ENCODE measurements at places on chromosomes 6 and 20.
A peak's percentile ranks its signal among the peaks of the same experiment; 100 is the strongest.

GRCh38 chr20:9269280-9269971, 200.5 kb downstream of the PLCB4 start:
- no peak for DNase-seq

DNA sequence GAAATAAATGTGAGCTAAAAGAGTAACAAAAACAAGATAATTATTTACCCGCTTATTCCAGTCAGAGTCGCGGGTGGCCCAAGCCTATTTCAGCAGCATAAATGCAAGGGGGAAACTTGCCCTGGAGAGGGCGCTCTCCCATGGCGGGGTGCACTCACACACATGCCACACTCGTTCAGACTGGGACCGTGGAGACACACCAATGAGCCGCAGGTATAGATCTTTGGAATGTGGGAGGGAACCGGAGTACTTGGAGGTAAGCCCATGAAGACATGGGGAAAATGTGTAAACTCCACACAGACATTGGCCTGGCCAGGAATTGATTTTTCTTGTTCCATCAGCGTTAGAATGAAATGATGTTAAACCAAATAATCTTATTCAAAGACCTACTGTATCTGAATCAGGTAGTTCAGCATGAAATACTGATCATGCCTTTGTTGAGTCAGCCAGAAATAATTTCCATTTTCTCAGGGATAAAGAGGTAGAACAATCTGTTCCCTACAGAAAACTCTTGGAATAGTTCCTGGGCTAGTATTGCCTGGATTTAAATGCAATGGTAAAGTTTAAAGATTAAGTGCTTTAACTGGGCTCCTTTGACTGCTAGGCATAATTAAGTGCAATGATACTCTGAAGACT, 191.5 kb downstream of the MCHR2 start:
- DNase-seq, result no peak

DNA sequence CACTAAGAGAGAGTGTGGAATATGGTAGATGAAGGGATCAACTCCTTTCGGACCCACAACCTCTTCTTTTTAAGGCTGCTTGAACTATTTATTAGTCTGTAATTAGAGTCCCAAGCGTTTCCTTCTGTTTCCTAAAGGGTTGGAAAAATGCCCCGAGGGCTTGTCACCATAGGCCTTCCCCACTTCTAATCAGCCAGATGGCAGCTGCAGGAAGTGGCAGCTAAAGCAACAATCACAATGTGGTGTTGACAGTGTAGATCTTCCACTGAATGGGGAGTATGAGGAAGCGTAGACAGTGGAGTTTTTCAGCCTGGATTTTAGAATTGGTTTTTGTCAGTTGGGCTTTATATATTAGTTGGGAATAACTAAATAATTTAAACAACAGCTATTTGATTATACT, 40.6 kb downstream of the SLC35D3 start:
- peak; percentile 66 for DNase-seq

GRCh38 chr6:167530951-167531350, 206.1 kb downstream of the TTLL2 start:
- DNase-seq, result no peak

GRCh38 chr20:63527184-63527583, 6.6 kb downstream of the PPDPF start:
- DNase-seq, result no peak

GRCh38 chr6:40485795-40486194, 101.4 kb downstream of the LRFN2 start:
- DNase-seq, result no peak
